ENCODE measurements at places on chromosomes 12 and 14.

DNA sequence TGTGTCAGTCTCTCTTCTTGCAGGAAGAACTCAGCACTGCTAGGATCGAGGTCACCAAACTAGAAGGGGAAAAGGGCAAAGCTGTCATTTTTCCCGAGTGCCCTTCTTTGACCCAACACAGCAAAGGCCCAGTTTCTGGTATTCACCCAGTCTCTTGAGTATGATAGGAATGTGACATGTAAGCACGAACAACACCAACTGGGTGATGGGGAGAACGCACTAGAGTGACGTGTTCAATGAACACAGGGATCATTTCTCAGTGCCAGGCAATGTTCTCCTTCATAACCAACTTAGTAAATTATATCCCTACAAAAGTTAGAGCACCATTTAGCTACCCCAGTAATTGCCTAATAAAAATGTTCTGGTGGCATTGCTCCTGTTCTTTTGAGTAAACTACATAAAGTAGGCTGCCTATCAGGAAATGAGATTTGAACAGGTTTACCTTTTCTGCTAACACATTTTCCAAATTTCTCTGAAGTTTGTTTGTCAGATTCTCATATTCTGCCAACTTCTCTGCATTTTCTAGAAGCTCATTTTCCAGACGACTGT, 64.5 kb downstream of the NIN start:
- H3K4me3 ChIP-seq: no peak overlapping the region
- peaks cover 80% of the 10 kb centered on the region for H3K36me3 ChIP-seq
- H3K27ac ChIP-seq: peak overlapping the region; percentile 19
- no peaks in the 10 kb centered on the region for H3K27me3 ChIP-seq
- H3K4me1 ChIP-seq: no peaks in the 10 kb centered on the region

DNA sequence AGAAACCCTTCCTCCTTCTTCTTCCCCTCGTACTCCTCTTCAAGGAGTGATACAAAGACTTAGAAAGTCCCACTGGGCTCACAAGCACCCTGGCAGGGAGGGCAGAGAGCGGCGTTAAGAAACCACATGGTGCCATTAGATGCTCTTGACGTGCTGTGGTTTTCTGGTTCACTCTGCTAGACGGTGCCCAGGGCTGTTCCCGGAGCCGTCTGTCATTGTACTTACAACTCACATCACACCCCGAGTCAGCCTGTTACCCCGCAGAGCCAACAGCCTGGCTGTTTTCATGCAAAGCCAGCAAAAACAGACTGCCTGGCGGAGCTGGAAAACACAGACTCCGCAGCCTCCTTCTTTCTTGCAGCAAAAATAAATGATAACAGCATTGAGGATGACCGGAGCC, 232.6 kb upstream of the TBX3 start:
- DNase-seq: no peak
- H3K36me3 ChIP-seq: peaks cover 3% of the 10 kb centered on the region
- H3K4me1 ChIP-seq: peaks cover 64% of the 10 kb centered on the region
- peaks cover 8% of the 10 kb centered on the region for H3K27me3 ChIP-seq
- no peak overlapping the region for H3K27ac ChIP-seq
- peak overlapping the region; percentile 3 for H3K4me3 ChIP-seq

GRCh38 chr12:46218322-46219095, 50.3 kb downstream of the SLC38A1 start:
- DNase-seq: no peak
- no peak overlapping the region for H3K27ac ChIP-seq
- no peaks in the 10 kb centered on the region for H3K27me3 ChIP-seq
- H3K4me3 ChIP-seq: no peak overlapping the region
- H3K4me1 ChIP-seq: no peaks in the 10 kb centered on the region

DNA sequence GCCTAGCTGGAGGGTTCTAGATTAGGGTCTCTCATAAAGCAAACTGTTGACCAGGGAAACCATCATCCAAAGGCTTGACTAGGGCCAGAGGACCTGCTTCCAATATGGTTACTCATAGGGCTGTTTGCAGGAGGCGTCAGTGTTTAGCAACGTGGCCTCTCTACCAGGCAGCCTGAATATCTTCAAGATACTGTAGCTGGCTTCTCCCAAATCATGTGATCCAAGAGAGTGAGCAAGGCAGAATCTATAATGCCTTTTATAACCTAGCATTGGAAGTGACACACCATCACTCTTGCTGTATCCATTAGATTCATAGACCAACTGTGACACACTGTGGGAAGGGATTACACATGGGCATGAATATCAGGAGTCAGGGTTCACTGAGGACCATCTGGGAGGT, 17.3 kb downstream of the TPH2 start:
- no peaks in the 10 kb centered on the region for H3K36me3 ChIP-seq
- H3K4me1 ChIP-seq: peaks cover 25% of the 10 kb centered on the region
- H3K4me3 ChIP-seq: no peak overlapping the region
- no peak for DNase-seq

DNA sequence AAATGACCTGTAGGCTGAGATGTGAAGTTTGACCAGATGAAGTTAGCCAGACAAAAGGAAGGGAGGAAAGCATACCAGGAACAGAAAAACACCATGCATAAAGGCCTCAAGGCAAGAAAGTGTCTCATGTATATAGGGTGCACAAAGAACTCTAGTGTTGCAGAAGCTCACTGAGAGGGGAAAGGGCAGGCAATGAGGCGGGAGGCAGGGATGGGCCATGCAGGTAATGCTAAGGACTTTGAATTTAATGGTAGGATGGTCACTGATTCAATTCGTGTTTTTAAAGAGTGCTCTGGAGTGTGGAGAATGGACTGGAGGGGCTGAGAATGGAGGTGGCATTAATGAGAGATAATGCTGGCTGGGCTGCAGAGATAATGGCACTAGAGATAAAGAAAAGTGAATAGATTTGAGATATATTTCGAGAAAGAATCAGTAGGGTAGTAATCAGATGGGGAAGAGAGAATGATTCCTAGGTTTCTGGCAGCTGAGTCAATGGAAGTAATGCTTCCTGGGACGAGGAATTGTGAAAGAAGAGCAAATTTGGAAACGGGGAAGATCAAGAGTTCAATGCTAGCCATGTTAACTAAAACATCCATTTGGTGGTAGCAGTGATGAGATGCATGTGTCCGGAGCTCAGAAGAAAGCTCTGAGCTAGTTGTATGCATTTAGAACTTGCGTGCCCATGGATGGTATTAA, 43.1 kb downstream of the LIMA1 start:
- no peak overlapping the region for H3K4me3 ChIP-seq
- H3K4me1 ChIP-seq: peaks cover 16% of the 10 kb centered on the region
- no peak for DNase-seq
- H3K27ac ChIP-seq: peak overlapping the region; percentile 46
- peaks cover 4% of the 10 kb centered on the region for H3K27me3 ChIP-seq

DNA sequence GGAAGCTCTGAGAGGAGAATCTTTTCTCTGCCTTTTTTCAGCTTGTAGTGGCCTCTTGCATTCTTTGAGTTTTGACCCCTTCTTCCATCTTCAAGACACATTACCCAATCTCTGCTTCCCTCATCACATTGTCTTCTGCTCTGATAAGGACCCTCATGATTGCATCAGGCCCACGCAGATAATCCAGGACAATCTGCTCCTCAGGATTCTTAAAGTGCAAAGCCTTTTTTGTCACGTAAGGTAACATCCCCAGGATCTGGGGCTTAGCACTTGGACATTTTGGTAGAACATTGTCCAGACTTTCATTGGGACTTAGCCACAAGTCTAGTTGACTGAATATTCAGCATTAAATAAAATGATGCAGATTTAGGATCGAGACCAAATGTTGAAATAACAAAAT, 521.2 kb downstream of the RMST start:
- DNase-seq: no peak
- peaks cover 8% of the 10 kb centered on the region for H3K27me3 ChIP-seq
- no peak overlapping the region for H3K4me3 ChIP-seq

- H3K4me3 ChIP-seq: no peak overlapping the region
- no peak for DNase-seq
- H3K4me1 ChIP-seq: peaks cover 24% of the 10 kb centered on the region
- no peaks in the 10 kb centered on the region for H3K36me3 ChIP-seq
Measured at GRCh38 chr14:68718023-68718990, 74.6 kb downstream of the ZFP36L1 start.

DNA sequence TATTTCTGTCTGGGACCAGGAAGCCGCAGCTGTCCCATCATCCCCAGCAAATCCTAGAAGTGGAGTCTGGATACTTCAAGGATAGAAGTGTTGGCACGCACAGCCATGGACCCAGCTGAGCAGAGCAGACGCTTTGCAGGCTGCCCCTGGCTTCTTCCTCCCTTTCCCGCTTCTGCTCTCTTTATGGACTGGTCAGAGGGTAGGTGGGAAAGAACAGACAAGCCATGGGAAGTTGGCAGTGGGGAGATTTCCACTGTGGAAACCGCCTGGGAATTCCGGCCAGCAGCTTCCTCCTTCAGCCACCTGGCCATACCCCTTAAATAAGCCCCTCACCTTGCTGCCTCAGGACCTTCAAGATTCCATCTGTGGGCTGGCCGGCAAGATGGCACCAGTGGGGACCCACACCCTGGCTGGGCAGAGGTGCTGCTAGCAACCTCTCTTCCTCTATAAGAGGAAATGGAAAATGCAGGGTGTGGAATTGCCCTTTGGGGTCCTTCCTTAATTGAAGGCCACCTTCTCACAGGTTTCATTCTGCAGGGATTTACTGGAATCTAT, 20.6 kb downstream of the OTUB2 start:
- H3K4me3 ChIP-seq: no peak overlapping the region
- H3K36me3 ChIP-seq: peaks cover 38% of the 10 kb centered on the region
- H3K4me1 ChIP-seq: no peaks in the 10 kb centered on the region
- peaks cover 3% of the 10 kb centered on the region for H3K27me3 ChIP-seq

- H3K4me3 ChIP-seq: no peak overlapping the region
- H3K36me3 ChIP-seq: no peaks in the 10 kb centered on the region
- no peak for DNase-seq
- H3K27me3 ChIP-seq: no peaks in the 10 kb centered on the region
- no peak overlapping the region for H3K27ac ChIP-seq
Measured at GRCh38 chr14:41986700-41987099, 380.0 kb downstream of the LRFN5 start.

DNA sequence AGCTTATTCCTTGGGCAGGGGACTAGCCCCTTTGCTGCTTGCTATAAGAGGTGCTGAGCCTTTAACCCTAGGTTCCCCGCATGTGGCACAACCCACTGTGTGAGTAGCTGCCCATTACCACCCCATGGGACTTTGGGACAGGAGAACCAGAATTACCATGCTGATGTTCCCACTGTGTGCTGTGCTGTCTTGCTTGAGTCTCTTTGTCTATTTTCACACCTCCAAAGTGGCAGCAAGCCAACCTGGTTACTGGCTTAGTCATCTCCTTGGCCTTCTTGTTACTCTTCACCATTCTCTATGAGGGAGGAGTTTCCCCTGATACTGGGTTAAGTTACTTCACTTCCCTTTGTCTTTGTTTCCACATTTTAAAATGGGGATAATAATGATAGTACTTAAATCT, 73.4 kb upstream of the ETV6 start:
- H3K36me3 ChIP-seq: peaks cover 4% of the 10 kb centered on the region
- no peak for DNase-seq
- H3K27ac ChIP-seq: no peak overlapping the region

DNA sequence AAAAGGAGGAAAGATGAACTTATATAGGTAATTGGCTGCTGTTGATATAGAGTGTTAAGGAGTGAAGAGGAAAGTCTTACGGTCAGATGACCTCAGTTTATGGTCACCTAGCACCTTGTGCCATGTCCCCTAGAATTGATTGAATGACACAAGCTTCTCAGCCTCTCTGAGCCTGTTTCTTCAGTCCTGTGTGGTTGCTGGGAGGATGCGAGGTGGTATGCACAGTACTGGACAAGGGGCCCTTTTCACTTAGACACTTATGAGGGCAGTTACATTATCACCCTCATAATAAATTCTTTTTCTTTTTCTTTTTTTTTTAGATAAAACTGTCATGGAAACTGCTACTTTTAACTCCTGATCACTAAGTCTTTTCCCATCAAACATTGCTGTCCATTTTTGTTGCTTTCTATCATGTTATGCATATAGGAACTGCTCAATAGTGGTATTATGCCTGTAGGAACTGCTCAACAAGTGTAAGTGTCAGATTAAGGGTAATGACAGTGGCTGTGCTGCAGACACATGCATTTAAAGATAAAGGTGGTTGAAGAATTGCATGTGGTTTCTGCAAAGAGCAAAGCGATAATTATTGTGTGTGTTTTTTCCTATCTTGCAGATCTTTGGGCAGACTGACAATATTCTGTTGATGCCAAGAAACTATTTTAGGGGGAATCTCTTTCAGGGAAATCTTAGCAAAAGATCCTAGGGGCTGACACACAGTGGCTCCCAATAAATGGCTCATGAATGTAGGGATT, 11.6 kb downstream of the ANO6 start:
- no peak overlapping the region for H3K4me3 ChIP-seq
- peaks cover 22% of the 10 kb centered on the region for H3K4me1 ChIP-seq
- DNase-seq: no peak
- H3K27me3 ChIP-seq: no peaks in the 10 kb centered on the region
- H3K27ac ChIP-seq: peak overlapping the region; percentile 6
- H3K36me3 ChIP-seq: peaks cover 57% of the 10 kb centered on the region

DNA sequence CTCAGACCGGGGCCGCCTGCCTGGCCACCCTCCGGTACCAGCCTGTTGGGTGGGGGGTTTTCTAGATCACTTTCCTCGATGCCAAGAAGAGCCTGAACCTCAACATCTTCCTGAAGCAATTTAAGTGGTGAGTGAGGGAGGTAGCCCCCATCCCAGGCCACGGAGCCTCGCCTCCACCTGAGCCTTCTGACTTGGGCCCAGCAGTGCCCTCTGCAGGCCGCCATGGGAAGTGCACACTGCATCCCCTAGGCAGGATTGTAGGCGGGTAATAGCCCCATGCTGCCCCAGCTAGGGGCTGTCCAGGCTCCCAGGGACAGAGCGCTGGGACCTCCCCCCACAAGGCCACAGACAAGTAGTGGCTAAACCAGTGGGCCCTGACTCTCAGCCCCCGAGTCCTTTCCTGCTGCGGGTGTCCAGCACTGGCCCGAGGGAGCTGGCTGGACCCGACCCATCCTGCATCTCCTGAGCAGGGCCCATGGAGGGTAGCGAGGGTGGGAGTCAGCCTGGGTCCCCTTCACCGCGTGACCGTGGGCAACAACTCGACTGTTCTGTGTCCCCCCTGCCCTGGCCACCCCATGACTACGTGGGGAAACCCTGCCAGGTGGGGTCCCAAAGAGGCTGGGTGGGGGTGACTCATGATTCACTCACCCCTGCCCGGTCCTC, 15.3 kb upstream of the ADSS1 start:
- peaks cover 17% of the 10 kb centered on the region for H3K36me3 ChIP-seq
- no peaks in the 10 kb centered on the region for H3K27me3 ChIP-seq
- DNase-seq: peak; percentile 85
- no peak overlapping the region for H3K27ac ChIP-seq
- no peak overlapping the region for H3K4me3 ChIP-seq
- H3K4me1 ChIP-seq: peaks cover 17% of the 10 kb centered on the region
